ENCODE measurements at places on chromosomes 16 and 17.

DNA sequence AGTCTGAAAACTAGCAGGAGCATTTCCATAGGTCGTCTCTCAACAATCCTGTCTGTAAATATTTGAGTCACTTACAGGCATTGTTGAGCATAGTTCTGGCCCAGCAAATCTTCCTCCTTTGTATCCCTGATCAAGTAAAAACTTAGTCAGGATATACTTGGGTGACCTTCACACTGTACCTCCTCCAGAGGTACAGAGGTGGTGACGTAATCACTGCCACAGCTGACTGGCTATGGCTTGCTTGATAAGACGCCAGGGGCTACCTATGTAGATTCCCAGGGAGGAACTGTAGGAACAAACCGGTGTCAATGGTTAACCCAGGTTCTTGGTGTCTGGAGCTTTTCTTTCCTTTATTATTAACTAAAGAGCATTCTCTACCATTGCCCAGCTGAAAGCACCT, at the start of gene KCNJ16:
Gene KCNJ16 (plus strand): TSS at position 270 of the 400 bp plus-strand sequence. CDS start 56,863 bp downstream, outside the sequence.
- DNase-seq = no peak

GRCh38 chr17:37743612-37743874, 1.3 kb downstream of the HNF1B start:
- no peak for DNase-seq

DNA sequence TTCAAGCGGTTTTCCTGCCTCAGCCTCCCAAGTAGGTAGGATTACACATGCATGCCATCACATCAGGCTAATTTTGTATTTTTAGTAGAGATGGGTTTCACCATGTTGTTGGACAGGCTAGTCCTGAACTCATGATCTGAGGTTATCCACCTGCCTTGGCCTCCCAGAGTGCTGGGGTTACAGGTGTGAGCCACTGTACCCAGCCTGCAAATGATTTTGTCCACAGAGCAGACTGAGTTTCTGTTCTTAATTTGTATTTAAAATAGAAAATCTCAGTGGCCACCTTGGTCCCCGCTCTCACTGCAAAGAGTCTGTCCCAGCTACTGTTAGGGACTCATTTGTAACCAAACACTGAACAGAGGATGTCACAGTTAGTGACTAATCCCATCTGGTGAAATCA, 415.7 kb upstream of the RBFOX1 start:
- DNase-seq = no peak

DNA sequence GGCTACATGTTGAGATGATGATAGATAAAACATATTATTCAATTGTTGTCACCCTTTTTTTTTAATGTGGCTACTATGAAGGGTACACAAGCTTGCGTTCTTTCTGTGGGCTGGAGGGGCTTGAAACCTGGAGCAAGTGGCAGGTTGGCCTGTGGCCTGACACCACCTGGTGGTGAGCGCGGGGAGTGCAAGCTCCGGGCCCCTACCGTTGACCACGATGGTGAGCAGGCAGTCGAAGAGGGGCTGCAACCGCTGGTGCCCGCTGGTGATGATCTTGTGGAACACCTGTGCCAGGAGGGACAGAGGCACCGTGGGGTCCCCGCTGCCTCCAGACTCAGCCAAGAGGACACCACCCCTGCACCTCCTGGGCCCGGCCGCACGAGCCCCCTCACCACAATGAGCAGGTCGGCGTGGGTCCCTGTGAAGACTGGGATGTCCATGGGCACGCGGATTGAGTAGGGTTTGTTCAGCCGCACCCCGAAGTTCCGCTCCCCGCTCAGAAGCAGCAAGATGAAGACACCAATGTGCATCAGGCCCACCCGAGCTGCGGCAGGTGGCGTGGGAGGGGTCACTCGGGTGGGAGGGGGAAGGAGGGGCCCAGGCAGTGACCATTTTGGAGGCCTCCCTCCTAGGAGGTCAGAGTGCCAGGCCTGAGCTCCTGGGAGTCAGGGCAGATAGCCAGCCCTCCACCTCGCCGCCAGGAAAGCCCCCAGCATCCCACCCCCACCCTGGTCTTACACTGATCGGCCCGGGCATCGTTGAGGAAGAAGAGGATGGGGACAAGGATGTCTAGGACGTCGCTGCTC, 14.4 kb downstream of the HID1 start:
- peak; percentile 66 for DNase-seq

- DNase-seq = no peak
These were observed 9.4 kb upstream of the TOM1L1 start for GRCh38 chr17:54891176-54891821.

DNA sequence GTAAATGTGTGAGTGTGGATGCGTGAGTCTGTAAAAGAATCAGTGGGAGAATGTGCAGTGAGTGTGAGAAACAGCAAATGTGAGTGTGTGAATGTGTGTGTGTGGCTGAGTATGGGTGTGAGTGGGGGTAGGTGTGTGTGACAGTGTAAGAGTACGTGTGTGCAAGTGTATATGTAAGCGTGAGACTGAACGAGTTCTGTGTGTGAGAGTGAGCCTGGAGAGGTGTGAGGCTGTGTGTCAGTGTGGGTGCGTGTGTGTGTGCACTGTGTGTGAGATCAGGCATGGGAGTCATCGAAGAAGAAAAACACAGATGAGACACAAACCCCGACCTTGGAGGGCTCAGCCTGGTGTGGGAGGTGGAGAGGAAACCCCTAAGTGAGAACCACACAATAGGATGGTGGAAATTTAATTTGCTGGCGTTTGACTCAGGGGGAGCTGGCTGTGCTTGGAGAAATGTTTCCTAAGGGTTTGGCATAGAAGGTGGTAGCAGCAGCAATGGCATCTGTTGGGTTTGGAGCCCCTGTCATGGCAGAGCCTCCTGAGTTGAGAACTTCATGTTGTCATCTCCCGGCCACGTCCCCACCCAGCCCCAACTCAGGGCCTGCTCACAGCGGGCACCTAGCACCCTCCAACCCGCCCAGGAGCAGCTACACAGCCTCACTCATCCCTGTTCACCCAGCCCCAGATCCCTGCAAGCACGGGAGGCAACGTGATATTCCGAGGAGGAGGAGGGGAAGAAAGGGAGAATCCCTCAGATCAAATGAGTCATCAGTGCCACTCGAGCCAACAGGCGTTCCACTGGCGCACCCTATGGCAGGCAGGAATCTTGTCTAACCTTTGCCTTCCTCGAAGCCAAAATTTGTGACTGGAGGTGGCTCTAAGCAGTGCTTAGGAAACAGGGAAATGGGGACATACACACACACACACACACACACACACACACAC, 14.3 kb upstream of the NUBP1 start:
- DNase-seq = no peak

GRCh38 chr17:62064791-62065563, at the start of gene MED13:
TSS of gene MED13 (minus strand) at chr17:62065278. CDS start at chr17:62065205, 73 bp downstream.
- DNase-seq = peak; percentile 48

- no peak for DNase-seq
These were observed 32.8 kb downstream of the NETO2 start for GRCh38 chr16:47110939-47111338.

- no peak for DNase-seq
These were observed 17.9 kb downstream of the MYO18A start for GRCh38 chr17:29162082-29162908.

GRCh38 chr17:22277595-22277994, 585.3 kb downstream of the KCNJ18 start:
- DNase-seq = no peak

DNA sequence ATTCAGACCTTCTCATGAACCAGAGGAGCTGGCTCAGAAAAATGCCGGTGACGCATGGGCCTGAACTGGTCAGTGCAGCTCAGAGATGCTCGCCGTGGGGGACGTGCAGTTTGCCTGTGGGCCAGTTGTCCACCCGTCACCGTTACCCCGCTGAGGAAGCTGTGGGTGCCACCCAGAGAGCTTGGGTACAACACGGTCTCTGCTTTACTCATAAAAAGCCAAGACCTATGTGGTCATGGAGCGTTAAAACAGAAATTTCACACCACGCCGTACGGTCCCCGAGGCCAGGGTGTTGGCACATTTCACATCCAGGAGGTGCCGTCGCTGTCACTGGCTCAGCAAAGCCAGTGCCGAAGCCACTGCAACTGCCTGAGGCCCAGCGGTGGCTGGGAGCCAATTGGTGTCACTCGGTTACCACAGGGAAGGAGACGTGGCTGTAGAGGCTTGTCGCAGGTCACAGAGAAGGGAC, 120.9 kb downstream of the METRNL start:
- peak; percentile 81 for DNase-seq

GRCh38 chr17:36941265-36942010, 4.2 kb downstream of the LHX1 start:
- no peak for DNase-seq

- DNase-seq = no peak
These were observed 11.6 kb upstream of the DPEP1 start for GRCh38 chr16:89601906-89602272.

GRCh38 chr17:37774504-37774903, 29.6 kb upstream of the HNF1B start:
- peak; percentile 72 for DNase-seq

DNA sequence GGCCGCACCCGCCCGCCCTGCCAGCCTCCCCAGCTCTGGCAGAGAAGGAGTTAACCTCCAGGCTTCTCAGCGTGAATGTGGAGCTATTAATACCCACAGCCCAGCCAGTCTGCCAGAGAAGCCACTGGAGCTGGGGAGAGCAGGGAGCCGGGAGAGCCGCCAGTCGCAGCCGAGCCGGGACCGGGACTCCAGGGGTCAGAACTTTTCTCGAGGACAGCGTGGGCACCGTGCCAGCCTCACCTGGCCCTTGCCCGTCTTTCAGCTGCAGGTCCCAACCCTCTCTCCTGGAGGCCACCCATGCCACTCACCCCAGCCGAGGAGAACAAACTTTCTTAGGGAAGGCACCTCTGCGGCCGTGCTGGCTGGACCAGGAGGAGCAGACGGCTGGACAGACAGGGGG, 33.8 kb upstream of the SBK1 start:
- no peak for DNase-seq

- DNase-seq = no peak
These were observed 85.2 kb downstream of the GLG1 start for GRCh38 chr16:74521691-74522090.

DNA sequence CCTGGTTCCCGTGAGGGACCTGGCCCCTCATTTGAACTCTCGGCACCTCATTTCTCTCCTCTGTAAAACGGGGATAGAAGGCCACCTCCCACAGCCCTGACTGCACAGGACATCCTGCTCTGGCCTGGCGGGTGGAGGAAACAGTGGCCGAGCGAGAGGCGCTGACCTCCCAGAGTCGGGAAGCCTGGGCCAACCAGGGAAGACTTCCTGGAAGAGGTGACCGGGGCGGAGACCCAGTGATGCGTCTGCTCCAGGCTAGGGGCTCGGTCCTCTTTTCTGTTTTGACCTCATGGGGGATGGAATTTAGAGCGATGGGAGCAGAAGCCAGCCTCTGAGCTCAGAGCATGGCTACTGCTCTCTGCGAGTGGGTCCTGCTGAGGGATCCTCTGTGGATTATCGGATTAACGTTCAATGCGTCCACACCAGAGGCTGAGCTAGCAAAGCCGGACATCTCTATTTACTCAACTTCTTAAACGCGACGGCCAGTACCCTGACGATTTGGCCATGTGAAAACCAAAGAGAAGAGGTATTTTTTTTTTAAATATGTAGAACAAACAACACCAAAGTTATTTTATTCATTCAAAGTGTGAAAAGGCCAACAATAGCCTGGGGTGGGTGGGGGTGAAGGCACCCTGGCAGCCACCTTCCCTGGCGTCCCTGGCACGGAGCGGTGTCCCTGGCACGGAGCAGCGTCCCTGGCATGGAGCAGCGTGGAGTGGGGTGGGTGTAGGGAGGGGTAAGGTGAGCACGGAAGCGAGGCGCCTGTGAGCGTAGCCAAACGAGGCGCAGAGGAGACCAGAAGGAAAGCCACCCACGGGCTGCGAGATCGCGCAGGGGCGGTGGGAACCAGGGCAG, 9.2 kb upstream of the MSLN start:
- no peak for DNase-seq

DNA sequence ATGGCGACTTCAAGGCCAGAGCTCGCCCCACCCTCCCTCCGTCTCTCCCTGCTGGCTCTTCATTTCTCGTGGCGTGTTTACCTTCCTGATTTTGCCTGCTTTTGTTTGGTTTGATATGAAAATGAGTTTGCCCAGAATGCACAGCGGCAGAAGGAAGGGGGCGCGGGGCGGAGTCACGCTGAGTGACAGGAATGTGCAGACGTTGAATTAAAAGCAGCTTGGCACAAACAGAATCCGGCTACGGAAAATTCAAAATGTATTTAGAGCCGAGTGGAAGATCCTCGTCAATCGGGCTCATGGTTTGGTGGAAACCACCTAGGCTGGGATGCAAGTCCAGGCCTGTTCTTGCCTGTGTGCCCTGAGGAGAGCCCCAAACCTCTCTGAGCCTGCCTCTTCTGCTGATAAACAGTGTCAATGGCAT, 102.7 kb downstream of the SDK2 start:
- DNase-seq = no peak

GRCh38 chr17:57916925-57917858, 38.0 kb downstream of the CUEDC1 start:
- no peak for DNase-seq

GRCh38 chr17:61795546-61795945, 67.8 kb downstream of the BRIP1 start:
- DNase-seq = no peak

- DNase-seq = no peak
These were observed 79.8 kb downstream of the ARHGAP23 start for GRCh38 chr17:38507921-38508569.

DNA sequence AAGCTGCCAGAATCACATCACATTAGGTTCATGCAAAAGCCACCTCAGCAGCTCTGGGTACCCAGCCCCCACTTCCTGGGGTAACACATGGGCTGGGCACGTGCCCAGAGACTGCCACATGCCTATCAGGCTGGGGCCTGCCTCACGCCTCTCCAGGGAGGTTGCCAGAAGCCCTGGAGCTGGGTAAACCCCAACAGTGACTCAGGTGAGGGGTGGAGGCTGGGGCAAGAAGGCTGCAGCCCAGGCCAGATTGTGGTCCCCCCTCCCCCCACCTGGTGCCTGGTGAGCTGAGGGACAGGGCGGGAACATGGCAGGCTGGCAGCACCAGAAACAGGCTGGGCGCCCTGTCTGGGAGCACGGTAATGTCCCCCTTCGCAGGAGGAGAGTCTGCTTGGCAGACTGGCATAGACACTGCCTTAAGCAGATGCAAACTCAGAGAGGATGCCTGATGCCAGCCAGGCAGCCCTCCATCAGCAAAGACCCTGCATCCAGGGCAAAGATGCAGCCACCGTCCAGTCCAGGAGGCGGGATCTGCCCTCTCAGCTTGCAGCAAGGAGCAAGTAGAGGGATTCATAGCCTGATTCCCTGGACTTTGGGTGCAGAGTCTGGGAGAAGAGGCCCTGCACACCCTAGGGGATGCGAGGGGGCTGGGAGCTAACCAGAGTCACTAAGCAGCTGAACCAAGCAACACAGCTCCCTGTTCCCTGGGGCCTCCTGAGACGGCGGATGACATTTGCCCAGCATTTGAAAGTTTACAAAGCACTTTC, 28.8 kb downstream of the NGFR start:
- no peak for DNase-seq

GRCh38 chr17:73815474-73815873, 171.2 kb upstream of the SDK2 start:
- DNase-seq = no peak

DNA sequence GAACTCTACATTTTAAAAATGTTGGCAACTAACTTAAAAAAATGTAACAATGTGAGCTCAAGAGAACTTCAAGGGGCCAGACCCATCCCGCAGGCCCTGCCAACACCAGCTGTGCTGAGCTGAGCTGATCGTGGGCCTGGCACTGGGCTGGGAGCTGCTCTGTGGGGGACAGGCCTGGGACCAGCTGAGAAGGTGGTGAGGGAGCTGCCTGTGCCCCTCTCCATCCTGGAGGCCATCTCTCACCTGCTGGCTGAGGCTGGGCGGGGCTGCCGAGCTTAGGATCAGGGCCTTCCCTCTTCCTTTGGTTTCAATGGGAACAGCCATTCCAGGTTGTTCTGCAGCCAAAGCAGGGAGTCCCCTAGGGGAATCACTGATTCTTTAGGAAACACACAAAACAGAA, 58.2 kb downstream of the IL21R start:
- no peak for DNase-seq

GRCh38 chr17:69672924-69673323, 258.4 kb downstream of the MAP2K6 start:
- DNase-seq = no peak
